ENCODE measurements at places on chromosomes 1 and 21.

DNA sequence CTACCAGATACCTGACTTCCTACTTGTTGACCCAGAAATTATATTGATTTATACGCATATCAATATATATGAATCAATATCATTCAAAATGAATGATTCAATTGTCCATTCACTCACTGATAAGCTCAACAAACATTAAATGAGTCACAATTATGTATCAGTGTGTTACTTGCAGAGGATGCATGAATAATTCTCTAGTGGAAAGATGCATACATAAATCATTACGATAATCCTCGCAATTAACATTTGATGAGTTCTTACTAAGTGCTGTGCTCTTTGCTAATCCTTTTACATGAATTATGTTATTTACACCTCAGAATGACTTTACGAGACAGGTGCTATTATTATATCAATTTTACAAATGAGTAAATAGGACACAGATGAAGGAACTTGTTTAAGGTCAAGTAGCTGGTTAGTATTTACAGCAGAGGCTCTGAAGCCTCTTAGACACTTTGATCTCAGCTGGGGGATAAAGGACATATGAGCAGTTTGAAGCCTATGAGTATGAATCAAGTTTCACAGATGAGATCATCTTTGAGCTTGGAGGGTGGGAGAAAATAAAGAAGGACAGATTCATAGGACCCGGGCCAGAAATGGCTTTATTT lies 112.8 kb upstream of the ADAMTS5 start:
- DNase-seq = no peak

DNA sequence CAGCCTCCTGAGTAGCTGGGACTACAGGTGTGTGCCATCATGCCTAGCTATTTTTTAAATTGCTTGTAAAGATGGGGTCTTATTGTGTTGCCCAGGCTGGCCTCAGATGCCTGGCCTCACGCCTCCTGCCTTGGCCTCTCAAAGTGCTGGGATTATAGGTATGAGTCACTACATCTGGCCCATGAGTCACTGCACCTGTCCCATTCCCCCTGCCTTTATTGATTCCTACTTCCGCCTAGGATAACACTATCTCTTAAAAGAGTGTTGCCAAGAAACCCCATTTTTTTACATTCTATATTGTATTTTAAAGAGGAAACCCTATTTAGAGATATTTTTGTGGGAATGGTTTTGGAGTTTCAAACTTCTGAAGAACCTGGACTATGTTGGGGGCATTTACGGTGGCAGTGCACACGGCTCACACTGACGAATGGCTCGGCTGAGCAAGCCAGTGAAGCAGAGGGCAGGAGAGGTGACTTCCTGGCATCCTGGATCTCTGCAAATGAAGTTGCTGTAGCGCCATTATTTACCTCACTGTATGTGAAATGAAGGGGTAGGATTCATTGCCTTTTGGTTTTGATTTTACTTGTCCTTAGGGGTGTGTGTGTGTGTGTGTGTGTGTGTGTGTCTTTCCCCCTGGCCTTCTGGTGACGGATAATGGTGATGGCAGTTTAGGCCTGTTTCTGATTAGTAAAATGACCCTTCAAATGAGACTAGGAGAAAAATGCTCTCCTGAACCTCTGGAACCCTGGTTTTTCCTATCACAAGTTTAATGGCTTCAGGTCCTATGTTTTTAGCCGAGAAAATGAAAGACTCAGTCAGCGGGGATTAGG lies 22.5 kb downstream of the KIF26B start:
- no peak for DNase-seq

DNA sequence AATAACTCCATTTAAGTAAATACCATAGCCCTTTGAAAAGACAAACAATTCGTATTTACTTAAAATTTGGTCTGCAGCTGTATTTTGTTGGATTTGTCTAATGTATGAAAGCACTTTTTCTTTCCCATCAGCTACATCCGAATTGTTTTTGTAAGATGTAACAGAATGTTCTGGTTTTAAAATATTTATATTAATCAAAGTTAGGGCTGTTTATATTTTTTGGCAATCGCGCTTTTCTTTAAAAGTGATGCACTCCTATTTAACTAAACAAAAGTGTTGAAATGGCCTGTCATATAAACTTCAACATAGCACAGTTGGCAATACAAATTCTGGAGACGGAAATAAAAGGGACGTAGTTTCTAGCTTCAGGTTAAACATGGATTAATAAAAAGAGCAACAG lies 216.3 kb upstream of the ADGRL2 start:
- no peak for DNase-seq

- no peak for DNase-seq
Observed at GRCh38 chr21:35316933-35317332, 267.8 kb upstream of the RUNX1 start.

GRCh38 chr21:15015622-15016471 lies 49.0 kb downstream of the NRIP1 start:
- no peak for DNase-seq

GRCh38 chr1:10506677-10507047 lies 31.9 kb downstream of the PEX14 start:
- no peak for DNase-seq

GRCh38 chr1:43921022-43921421 lies 12.6 kb upstream of the ARTN start:
- DNase-seq = no peak

DNA sequence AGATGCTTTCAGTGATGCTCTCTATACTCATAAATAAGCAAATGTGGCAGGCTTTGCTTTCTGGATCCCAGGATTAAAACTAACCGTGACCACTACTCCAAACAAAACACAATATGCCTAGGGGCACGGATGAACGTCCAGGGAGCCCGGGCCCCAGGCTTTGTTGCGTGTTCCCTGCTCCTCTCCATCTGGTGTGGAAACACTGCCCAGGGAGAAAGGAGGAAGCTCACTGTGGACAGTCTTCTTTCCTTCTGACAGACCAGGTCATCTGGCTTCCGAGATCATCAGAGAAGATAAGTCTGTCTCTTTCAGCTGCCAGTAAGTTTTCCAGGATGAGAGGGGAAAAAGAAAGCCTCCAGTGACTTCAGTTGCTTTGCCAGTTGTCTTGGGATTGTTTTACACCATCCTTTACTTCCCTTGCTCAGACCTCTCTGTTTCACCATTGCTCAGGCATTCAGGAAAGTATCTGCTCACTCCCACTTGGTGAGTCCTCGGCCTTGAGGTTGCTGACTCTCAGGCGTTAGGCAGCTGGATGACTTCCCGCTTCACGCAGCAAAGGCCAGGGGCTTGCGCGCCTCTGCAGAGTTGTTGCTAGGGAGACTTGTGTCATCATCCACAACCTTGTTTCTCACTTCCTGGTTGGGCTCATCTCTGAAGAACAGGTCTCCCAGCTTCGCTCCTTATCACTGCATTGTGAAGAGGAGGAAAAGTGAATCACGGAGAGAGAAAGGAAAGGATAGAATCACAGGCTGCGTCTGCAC lies 20.6 kb upstream of the PGD start:
- no peak for DNase-seq

- DNase-seq = no peak
Observed at GRCh38 chr1:162994921-162995320, 74.2 kb upstream of the RGS4 start.

GRCh38 chr1:102085896-102086295 lies 89.2 kb upstream of the OLFM3 start:
- no peak for DNase-seq

- no peak for DNase-seq
Observed at GRCh38 chr1:18581420-18581880, 49.2 kb upstream of the PAX7 start.

GRCh38 chr1:30807318-30808066 lies 49.9 kb upstream of the LAPTM5 start:
- no peak for DNase-seq

DNA sequence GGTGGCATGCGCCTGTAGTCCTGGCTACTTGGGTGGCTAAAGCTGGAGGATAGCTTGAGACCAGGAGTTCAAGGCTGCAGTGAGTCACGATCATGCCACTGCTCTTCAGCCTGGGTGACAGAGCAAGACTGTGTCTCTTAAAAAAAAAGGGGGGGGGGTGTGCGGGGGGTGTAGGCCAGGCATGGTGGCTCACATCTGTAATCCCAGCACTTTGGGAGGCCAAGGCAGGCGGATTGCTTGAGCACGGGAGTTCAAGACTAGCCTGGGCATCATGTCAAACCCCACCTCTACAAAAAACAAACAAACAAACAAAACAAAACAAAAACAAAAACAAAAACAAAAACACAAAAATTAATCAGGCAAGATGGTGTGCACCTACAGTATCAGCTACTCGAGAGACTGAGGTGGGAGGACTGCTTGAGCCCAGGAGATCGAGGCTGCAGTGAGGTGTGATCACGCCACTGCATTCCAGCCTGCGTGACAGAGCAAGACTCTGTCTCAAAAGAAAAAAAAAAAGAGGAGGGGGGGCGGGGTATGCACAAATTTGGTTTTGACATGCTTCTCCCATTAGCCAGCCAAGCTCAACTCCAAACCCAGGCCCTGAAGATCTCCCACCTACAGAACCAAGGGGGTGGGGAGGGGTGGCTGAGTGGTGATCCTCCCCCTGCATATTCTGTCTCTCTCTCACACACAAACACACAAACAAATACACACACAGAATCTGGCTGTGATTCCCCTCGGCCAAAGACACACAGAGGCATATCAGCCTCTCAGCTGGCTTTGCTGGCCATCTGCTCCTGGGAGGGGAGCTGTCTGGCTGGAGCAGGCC lies 3.1 kb downstream of the PTAFR start:
- DNase-seq = no peak

GRCh38 chr1:19273106-19273843 lies 15.3 kb downstream of the AKR7A3 start:
- DNase-seq = no peak

DNA sequence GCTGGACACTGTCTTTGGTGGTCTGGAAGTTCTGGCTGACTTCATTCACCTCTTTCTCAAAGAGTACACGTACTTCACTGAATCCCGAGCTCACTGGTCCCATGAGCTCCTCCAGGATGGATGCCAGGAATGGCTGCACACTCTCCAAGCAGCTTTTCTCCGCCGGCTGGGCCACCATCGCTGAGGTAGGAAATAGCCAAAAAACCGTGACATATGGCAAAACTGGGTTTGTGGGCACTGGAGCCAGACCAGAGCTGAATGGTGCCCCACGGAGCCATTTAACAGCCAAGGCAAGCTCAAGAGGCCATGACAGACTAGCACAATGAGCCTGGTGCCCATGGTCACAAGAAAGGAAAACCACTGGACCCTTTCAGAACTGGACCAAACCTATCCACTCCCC lies 64.0 kb upstream of the EDEM3 start:
- DNase-seq = no peak

GRCh38 chr1:201480231-201481003 lies 11.4 kb upstream of the PHLDA3 start:
- peak; percentile 27 for DNase-seq

DNA sequence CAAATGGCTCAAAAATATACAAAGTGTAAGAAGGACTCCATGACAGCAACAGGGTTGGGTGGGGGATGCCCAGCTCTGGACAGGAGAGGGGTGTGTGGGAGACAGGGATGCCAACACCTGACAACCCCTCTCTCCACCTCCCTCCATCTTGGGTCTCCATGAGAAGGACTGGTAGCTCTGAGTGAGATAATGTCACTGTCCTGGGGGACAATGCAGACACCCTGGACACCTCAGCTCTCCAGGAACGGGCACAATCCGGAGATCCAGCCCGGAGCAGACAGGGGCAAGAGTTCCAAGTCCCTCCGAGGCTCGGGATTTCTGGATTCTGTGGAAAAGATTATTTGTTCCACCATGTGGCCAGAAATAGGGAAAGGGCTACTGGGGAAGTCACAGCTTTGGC lies 122.5 kb downstream of the GLIS1 start:
- no peak for DNase-seq

- DNase-seq = no peak
Observed at GRCh38 chr1:167469280-167469965, 48.9 kb downstream of the CD247 start.

DNA sequence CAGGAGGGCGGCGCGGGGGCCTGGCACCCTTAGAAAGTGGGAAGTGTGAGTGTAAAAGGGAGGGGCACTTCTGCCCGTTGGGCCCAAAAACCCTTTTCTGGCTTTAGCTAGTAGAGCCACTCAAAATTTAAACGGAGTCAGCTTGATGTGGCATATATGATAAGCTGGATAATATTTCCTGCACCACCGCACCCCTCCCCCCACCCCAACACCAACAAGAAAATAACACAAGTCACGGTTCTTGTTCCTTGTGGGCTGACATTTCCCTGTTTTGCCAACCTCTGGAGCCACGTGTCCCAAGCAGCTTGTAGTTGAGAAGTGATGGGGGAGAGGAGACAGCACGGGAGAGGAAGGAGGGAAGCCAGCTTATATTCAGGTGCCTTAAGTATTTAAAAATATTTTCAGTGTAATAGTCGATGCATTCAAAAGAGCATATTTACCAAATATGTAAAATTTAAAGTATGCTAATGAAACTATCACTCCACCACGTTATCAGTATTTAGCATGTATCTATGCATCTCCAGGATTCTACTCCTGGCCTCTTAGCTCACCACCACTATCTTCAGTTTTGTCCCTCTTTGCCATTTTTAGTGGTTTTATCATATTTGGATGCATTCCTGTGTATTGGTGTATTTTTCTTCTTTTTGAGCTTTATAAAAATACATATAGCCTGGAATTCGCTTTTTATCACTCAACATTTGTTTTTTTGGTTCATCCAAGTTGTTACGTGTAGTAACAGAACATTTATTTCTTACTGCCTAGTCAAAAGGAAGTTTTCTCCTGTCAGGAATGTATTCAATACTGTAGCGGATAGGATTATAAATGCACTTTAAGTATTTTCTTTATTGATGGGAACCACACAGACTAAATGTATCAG lies 773 bp upstream of the DDX59 start:
- DNase-seq = no peak

GRCh38 chr1:115330480-115331013 lies 7.5 kb downstream of the NGF start:
- DNase-seq = no peak

DNA sequence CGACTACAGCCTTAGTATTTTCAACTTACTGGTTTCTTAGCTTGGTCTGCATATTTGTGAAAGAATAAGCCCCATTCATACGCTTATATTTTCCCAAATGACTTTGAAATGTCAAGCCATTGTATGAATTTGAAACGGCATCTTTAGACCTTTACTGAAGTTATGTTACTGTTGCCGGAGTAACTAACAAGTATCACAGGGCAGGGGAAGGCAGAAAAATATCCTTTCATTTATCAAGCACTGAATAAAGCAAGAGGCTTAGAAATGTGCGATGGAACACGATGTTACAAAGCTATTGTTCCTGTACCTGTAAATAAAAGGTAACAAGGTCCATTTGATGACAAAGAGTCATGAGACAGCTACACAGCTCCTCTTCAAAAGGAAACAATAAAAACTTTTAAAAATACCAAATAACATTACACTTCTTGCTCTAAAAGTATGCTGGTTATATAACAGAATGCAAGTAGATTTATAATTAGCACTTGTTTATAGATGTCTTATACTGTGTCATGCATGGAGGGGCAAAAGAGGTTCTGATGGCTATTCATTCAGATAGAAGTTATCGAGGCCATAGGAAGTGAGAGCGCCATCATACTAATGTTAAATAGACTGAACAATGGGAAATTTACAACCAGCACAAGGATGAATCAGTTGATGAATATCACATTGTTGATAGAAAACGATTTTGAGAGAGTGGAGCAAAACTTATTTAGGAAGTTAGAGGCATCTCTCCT lies 322.6 kb downstream of the RGS7 start:
- no peak for DNase-seq

Measured in stimulated activated CD8-positive, alpha-beta memory T cell treated with anti-CD3 and anti-CD28 coated beads, Interleukin-7, amount 100 ng/mL, for 1 hour (primary cell).